ENCODE measurements at places on chromosomes 4 and X. TPM values are rescaled to one million over a fixed set of nuclear protein-coding genes. Genes with fewer than 3 reads are reported as not detected.

NIPAL1 gene
- 0.63 TPM for total RNA-seq

DNA sequence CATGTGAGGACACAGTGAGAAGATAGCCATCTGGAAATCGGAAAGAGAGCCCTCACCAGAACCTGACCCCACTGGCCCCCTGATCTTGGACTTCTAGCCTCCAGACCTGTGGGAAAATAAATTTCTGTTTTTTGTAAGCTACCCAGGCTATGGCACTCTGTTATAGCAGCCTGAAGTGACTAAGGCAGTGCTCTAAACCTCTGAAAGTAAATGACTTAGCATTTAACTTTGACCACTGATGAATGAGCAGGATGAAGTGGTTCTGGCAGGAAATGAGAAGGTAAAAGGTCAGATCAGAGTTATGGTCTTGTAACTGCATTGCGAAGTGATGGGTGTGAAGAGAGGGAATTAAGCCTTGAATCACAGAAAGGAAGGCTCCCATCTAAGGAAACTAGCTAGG is 17.0 kb downstream of the GPAT3 start:
- no peak for DNase-seq

DNA sequence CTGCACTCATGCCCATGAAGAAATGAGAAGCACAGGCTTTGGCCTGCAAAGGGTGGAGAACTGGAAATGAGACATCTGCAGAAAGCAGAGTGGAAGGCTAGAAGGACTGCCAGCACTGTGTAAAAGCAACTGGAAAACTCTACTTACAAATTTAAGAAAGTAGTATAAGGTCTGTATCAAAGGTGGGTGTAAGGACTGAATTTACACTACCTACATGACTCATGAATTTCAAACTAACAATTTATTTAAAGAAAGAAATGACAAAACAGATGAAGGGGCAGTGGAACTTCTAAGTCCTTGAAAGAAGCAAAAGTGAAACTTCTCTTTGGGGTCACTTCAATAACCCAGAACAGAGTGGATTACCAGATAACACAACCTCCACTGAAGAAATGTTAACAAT is 71.2 kb downstream of the SLC10A7 start:
- no peak for DNase-seq

GRCh38 chr4:17662694-17663093 is 48.3 kb downstream of the MED28 start:
- no peak for DNase-seq

DNA sequence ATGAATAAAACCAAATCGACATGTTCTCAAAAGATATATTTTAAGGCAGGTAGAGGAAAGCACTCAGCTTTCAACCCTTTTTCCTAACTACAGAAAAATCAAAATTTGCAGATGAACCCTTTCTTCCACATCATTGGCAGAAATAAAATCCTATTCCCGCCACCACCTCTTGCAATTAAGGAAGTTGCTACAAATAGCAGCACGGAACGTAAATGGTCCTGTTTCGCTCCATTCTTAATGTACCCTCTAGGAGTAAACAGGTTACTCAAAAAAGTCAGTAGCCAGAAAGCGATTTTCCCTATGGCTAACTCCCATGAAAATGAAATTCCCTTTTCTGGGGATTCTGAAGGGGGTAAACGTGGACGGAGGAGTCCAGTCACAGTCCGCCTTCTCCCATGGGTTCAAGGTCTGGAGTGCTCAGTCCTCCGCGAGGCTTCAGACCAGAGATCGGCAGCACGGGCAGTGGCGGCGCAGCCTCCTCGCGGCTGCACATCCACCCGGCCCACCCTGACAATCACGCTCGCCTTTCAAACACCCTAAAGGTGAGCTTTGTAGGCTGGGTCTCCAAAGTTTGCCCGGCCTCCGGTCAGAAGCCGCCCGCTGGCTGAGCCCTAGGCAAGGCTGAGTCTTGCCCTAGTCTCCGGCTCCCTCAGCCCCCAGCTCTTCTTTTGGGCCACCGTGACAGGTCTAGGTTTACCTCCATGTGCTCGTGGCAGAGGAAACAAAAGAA is 1.8 kb downstream of the ATP11C start:
- no peak for DNase-seq
